NCI-H524 treated with DMSO at 0.1 percent for 48 hours (cell line): ENCODE measurements at places on chromosomes 12 and 14.
A peak's percentile ranks its signal among the peaks of the same experiment; 100 is the strongest.

- no peak for DNase-seq
Observed at GRCh38 chr12:31651893-31652521, 7.5 kb upstream of the ETFBKMT start.

- no peak for DNase-seq
Observed at GRCh38 chr12:115228434-115228833, 544.5 kb upstream of the TBX3 start.

- DNase-seq = no peak
Observed at GRCh38 chr12:111954969-111955368, 58.0 kb downstream of the TMEM116 start.

DNA sequence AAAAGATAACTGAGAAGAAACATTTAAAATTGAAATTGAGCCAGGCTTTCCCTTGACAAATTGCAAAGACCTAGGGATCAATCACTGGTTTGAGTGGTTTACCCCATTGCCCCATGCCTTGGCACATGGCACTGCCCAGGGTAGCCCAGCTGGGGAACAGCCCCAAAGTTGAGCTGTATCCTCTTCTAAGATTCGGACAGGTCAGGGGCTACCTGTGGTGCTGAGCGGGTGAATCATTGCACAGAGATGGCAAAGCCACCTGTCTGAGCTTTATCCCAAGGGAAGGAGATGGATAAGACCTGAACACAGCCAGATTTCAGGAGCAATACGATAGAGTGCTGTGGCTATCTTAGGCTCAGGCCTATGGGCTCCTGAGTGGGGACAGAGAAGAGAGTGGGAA, 7.0 kb downstream of the IFI27L2 start:
- no peak for DNase-seq

GRCh38 chr12:3135522-3136461, 58.6 kb downstream of the TSPAN9 start:
- DNase-seq = peak; percentile 17

- DNase-seq = peak; percentile 79
Observed at GRCh38 chr14:51093371-51094281, 1.3 kb downstream of the TRIM9 start.

DNA sequence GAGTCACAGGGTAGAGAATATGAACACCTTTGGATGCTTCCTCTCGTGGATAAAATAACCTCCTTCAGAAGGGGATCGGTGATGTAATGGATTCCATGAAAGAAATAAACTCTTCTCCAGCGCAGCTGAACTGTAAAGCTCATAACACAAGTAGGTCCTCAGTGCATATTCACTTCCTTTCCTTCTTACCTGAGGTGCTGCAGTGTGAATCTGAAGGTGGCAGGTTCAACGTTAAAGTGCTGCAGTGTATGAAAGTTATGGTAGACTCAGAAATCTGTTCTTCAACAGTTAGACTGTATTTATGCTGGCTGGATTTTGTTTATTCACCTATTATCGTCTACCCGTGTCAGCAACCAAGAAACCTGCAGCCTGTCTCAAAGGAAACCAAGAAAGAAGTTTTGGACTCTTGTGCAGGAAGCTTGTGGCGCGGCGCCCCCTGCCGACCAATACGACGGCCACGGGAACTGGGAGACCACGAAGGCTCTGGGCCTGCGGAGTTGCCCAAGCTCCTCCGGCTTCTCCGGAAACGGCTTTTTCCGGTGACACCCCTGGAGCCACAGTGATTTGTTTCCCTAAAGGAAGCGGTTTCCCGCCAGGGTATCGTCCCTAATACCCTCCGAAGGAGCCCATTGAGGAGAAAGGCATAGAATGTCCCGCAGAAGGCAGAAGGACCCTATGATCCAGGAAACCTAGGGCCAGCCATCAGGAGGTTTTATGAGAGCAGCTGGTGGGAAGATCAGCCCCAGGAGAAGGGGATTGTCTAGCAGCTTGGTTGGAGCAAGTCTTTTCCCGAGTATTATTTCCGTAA, 17.6 kb upstream of the RNASE3 start:
- DNase-seq = no peak

DNA sequence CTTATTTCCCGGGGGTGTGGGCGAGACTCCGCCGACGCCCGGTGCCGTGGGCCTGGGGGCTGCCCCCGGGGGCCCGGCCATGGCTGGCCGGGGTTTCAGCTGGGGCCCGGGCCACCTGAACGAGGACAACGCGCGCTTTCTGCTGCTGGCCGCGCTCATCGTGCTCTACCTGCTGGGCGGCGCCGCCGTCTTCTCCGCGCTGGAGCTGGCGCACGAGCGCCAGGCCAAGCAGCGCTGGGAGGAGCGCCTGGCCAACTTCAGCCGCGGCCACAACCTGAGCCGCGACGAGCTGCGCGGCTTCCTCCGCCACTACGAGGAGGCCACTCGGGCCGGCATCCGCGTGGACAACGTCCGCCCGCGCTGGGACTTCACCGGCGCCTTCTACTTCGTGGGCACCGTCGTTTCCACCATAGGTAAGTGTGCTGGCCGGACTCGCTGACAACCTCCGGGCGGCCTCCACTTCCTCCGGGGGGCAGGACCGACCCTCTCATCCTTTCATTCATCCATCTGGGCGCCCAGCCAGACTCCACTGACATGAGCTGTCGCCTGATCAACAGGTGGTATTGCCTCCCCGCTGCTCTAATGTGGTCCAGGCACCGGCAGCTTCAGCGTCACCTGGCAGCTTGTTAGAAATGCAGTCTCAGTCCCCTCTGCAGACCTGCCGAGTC, 467 bp downstream of the KCNK13 start:
- no peak for DNase-seq

DNA sequence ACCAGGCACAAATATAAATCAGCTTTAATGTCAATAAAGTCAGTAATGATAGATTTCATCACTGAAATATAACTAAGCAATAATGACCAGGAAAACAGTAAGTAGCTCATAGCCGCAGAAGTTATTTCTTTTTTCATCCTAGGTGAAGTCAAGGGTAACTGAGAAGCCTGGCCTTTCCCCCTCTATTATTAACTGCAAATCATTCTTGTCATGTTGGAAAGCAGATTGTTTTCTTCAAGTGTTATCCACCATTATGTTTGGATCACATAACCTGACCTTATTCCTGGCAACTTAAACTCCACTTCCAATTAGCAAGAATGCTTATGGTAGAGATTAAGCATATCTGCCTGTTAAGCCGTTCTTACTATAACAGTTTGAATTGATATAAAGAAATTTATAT, 603.4 kb upstream of the FOXG1 start:
- peak; percentile 97 for DNase-seq

- DNase-seq = no peak
Observed at GRCh38 chr12:96185914-96186313, 8.3 kb upstream of the ELK3 start.

- DNase-seq = no peak
Observed at GRCh38 chr12:96028538-96028937, 6.8 kb downstream of the LTA4H start.

- DNase-seq = peak; percentile 98
Observed at GRCh38 chr14:22715186-22715812, 51.2 kb upstream of the OXA1L start.

GRCh38 chr14:69008421-69008884, 29.4 kb upstream of the ACTN1 start:
- DNase-seq = no peak

DNA sequence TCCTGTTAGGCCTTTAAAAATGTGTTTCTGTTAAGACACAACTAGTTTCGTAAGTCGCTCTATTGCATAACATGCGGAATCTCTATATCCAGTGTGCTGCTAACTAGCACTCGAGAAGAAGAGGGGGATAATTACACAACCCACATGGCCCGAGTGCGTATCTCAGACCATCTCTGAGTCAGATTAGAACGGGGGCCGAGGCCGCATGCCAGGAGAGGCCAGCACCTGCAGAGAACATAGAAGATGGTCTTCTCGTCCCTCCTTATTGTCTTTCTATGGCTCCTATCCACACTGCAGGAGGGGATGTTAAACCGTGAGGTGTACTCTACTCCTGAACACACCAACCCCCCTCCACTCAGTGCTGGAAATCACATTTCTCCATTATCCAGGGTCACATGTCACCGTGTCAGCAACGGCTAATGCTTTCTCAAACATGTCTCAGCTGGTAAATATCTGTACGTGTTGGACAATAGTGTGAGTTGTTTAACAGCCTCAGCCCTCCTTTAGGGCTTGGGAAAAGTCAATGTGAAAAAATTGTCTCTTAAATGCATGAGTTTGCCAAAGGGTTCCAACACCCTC, 56.3 kb downstream of the CCDC88C start:
- DNase-seq = no peak

GRCh38 chr12:106847861-106848260, 73.4 kb downstream of the RIC8B start:
- DNase-seq = no peak

DNA sequence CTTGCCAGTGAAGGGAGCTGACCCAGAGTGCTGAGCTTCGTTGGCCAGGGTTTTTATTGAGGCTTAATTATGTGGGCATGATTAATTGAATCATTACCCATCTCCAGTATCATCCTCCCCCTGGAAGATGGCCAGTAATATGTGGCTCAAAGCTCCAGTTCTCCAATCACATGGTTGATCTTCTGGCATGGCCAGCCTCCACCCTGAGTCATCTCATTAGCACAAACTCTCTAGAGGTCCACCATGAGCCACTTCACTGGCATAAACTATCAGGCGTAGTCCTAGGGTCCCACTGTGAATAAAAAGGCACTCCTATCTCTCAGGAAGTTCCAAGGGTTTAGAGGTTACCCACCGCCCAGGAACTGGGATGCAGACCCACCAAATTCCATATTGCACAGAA, 135.0 kb downstream of the ANO6 start:
- DNase-seq = no peak

- no peak for DNase-seq
Observed at GRCh38 chr14:30808576-30808975, 65.8 kb upstream of the COCH start.

- DNase-seq = no peak
Observed at GRCh38 chr14:105711841-105712460, 185.6 kb downstream of the TMEM121 start.

DNA sequence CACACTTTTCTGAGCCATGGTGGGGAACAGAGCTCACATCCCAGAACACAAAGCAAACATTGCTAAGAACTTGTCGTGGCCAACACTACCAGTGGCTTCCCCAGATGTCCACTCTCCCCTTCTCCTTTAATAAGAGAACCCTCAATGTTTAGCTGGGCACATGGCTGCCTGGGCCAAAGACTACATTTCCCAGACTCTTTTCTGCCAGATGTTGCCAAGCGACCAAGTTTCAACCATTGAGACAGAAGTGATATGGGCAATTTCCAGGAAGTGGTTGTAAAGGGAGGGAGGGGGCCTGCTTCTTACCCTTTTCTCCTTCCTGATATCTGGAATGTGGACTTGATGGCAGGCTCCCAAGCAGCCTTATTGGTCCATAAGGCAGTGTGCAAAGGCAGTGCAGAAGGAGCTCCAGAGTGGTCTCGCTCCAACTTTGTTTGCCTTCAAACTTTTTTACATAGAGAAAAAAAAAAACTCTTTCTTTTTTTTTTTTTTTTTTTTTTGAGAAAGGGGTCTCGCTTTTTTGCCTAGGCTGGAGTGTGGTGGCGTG, 24.9 kb upstream of the JDP2 start:
- DNase-seq = no peak

- DNase-seq = no peak
Observed at GRCh38 chr12:42426746-42427145, 100.8 kb downstream of the PPHLN1 start.

DNA sequence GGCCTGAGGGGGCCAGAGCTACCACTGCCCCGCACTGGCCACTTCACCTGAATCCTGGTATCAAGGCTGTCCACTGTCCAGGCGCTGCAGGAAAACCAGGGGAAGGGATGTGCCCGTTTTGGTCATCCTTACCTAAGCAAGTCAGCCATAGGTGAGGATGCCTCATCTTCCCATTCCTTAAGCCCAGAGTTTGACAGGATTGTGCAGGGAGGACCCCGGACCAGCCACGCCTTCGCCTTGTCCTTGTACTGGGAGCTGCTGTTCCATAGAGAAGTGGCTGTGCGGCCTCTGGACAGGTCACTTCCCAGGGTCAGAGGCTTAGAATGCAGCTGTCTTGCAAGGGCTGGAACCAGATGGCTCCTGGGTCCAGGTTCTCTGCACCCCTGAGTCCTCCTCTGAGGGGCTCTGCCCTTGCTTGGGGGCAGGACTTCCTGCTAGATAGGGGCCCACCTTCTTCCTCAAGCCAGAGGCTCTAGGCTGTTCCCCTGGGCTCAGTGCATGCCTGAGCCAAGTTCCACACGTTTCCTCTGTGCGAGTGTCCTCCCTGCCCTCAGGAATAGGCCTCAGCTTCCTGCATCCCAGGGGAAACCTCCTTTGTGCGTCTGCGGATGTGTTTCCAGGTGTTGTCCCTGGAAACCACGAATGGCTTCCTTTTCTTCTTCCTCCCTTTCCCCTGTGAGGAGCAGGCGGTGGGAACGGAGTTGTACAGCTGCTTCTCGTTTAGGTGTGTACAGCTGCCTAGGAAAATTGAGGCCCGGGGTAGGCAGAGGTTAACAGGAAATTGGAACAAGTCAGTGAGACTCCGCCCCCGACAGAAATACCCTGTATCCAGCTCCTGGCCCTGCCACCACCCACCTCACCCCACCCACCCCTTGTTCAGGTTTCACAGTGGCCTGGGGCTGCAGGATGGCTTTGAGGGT, 54.3 kb upstream of the RIN3 start:
- DNase-seq = no peak

GRCh38 chr12:56766535-56766934, 3.4 kb downstream of the HSD17B6 start:
- DNase-seq = no peak

DNA sequence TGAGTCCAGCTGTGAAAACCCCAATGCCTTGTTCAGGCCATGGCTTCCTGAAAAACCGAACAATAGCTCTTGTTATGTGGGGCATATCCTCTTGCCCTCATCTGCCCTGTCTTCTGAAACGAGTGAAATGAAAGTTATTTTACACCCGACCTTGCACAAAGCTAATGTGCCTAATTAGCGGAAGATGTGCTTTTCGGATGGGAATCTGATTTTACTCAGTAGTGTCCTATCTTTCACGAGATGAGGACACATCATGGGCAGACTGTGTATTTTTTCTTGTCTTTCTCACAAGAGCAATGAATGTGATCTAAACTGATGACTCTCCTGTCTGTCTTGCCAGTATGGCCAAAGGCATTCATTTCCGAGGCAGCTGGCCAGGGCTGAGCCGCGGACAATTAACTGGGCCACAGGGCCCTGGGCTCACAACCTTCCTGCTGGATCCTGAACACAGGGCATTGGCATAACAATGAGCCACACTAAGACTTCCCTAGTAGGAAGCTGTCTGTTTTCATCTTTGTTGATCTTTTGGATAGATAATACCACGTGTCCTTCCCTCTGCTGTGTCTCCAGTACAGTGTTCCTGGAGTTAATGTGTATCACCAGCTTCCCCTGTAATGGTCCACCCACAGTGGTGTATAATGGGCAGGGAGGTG, 86.0 kb upstream of the HIF1A start:
- DNase-seq = no peak

DNA sequence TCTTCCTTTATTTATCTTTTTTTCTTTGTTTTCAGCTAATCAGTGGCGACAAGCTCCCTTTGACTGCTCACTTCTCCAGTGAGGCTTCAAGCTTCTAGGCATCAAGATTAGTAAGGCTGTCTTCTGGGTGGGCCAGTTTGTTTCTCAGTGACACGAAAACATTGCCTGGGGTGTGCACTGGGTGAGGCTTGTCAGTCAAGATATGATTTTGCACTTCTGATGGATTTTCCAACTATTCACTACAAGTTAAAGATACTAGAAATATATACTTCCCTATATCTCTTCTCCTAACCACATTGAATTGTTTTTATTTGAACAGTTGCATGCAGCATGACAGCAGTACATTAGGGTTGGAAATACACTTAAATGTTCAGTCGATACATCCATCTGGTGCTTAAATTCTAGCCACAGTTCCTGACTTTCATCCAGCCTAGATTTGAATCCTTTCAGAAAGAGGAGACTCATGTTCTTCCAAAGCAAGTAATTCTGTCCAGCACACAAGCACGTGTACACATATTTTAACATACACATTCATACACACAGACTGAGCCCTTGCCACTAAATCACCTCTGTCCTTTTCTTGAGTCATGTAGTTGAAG, 275.6 kb upstream of the NOVA1 start:
- no peak for DNase-seq
